Stimulated activated CD8-positive, alpha-beta memory T cell treated with anti-CD3 and anti-CD28 coated beads, Interleukin-2, amount 100 ng/mL, for 1 hour (primary cell): ENCODE measurements at places on chromosomes 5 and 9.

DNA sequence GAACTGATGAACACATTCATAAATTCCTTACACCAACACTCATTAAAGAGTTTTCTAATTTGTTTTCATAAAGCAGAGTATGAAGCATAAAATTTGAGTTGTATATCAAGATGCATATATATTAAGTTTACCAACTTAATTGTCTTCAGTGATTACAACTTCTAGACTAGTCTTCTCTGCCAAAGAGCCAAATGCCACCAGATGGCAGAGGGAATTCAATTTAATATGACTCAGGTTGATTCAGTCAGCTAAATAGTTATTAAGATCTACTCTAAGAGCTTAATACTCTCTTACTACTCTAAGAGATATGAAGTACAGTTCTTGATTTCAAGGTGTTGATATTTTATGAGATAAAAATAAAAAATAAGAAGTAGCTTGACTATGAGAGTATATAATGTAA, 53.4 kb downstream of the CDH10 start:
- DNase-seq = no peak

- no peak for DNase-seq
Observed at GRCh38 chr9:73135394-73135793, 16.3 kb upstream of the ANXA1 start.

- DNase-seq = no peak
Observed at GRCh38 chr5:163943546-163943945, 438.1 kb downstream of the MAT2B start.

GRCh38 chr5:54215233-54215736, 95.1 kb downstream of the ARL15 start:
- no peak for DNase-seq

GRCh38 chr5:139243425-139243970, 45.3 kb upstream of the SIL1 start:
- no peak for DNase-seq

DNA sequence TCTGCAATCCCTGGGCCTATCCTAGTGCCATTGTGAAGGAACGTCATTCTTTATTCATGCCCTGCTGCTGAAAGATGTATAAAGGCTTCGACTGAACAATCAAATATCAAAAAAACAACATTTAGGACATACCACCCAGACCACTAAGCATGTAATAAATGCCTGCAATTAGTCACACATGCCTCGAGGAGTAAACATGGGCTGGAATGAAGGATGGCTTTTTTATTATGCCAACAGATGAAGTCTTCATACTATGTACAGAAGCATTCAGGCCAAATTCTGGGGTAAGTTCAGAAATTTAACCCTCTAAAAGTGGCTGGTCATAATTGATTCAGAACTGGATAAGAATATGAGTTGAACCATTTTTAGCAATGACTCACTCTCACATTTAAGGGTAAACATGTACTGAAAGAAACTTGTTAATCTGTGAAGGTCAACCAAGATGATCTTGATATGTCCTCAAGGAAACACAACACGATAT, 38.1 kb downstream of the FAM240B start:
- no peak for DNase-seq

- no peak for DNase-seq
Observed at GRCh38 chr5:39428640-39429039, 3.9 kb upstream of the DAB2 start.

GRCh38 chr5:157747766-157748700, 4.5 kb downstream of the LSM11 start:
- no peak for DNase-seq

GRCh38 chr5:129717751-129718310, 30.1 kb upstream of the MINAR2 start:
- DNase-seq = no peak

DNA sequence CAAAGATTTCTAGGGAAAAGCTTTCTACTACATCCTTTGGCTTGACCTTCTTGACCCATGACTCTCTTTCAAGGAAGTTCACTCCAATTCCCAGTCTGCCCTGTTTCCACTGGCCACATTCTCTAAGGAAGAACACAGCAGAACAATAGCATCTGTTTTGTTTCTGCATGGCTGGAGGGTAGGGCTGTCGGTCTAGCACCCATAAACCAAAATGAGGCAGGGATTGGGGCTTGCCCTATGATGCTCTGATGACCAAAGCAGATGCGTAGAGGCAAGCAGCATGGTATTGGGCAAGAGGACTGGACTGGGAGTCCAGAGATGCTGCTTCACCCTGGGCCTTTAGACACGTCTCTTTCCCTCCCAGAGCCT, 24.1 kb downstream of the GOLGA2 start:
- no peak for DNase-seq

- DNase-seq = no peak
Observed at GRCh38 chr5:141486091-141486490, 1.3 kb downstream of the PCDHGC4 start.

DNA sequence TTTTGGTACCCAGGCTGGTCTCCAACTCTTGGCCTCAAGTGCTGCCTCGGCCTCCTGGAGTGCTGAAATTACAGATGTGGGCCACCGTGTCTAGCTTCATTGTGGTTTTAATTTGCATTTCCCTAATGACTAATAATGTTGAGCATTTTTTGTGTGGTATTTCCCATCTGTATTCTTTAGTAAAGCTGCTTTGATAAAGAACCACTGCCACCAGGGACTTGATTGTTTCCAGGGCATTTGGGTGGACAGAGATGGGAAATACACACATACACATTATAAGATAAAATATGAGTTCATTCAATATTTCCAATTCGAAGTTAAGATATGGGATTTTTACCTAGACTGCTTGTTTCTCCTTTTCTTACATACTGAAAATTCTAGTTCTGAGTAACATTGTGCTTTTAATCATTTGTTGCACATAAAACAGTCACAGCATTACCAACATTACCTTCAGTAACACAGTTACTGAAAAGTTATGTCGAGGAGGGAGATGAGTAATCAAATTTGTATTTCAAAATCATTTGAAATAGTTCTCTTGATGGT, 28.9 kb downstream of the HABP4 start:
- DNase-seq = no peak

DNA sequence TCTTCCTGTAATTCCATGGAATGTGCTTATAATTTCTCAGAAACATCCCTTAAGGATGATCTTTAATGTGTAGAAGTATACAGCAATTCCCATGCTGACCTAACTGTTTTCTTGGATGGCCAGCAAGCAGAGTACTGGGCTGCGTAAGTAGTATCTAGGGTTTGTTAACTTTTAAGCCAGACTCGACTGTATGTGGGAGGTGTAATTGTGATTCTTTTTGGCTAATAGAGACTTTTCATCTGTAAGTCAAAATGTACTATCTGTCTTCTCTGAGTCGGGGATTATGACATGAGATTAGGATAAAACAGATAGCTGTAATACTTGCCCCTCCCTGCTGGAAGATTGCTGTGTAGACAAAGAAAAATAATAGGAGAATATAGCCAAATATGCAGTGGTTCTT, 169.3 kb downstream of the SGCD start:
- DNase-seq = no peak

DNA sequence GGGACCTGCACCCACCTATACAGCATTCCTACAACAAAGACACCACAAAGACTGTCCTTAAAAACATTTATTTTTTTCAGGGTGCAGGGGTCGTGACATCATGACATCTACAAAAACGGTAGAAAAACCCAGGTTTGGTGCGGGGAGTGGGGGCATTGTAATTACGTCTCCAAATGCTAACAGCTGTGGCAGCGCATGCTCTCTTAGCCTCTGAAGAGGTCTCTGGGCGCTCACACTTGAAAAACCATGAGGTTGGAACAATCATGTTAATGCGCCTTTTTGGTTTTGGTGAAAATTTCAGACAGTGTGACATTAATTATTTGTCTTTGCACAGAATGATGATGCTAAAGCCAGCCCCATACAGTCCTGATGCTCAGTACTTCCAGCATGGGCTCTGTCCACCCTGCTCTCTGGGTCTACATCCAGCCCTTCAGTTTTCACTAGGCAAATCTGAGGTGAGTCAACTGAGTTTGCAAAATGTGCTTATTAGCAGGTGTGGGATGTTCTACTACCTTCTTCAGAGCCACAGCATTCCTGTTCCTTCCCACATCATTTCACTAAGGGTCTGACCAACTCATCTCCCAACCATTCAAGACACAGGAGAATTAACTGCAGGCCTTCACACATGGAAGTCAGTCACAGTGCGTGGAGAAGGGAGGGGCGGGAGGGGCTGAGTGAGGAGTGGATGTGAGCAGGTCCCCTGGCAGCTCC, 14.1 kb downstream of the ALDH1B1 start:
- no peak for DNase-seq

GRCh38 chr5:124056991-124057723, 545.2 kb downstream of the CSNK1G3 start:
- DNase-seq = no peak

DNA sequence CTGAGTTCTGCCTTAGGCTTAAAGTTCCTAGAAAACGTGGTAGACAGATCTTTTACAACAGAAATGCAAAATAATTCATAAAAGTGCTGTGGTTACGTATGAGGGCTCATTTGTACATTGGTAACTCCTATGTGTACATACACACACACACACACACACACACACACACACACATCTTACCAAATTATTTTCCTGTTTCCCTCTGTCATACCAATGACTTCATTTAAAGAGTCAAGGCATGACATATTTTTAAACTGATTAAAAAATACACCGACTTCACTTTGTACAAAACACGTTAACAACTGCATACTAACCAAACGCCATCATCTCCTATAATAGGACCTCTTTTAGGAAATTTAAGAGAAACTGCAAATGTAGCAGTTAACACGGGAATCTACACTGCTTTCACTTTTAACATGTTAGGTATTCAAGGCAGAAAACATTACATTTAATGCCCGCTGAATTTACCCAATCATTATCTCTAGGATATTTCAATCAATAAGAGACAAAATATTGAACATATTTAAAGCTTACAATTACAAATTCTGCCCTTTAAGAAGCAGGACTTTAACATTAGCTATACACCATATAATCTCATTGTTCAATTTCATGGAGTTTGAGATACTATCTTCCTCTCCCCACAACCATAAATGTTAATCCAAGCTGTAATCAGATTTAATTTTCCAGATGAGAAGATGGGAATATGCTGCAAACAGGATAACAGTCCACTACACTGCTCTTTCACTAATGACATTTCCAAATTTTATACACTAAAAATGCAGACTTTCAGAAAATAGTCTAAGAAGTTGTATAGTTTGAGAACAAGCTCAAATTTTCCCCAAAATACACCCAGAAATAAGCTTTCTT, 133.1 kb downstream of the DENND1A start:
- DNase-seq = no peak

DNA sequence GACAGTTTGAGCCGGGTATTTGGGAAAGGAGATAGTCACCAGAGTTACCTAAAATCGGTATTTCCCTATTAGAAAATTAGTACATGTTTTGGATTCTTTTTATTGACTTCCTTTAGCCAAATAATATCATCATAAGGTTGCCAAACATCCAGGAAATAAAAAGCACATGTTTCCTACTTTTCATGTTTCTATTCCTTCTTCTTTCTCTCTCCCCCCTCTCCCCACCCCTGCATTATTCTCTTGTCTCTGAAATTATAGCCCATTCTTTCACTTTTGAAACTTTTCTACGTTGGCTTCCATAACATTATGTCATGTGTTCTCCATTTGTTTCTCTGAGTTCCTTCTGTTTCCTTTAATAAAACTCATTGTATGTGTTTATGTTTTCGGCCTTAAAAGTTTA, 161.9 kb downstream of the ALDH1A1 start:
- DNase-seq = no peak

DNA sequence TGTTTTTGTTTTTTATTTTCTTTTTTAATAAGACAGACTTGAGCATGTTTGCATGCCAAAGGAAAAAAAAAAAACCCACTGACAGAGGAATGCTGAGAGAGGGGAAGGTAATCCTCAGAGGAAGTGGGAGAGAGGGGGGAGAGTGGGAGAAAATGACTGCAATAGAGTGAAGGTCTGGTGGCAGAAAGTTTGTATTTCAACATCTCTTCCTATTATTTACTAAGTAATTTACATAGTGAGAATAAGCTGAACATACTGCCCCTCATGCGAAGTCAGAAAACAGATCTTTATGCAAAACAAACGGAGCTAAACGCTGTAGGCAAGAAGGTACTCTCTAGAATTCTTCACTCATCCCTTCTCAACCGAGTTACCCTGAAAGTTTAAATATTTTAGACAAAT, 45.0 kb downstream of the ELL2 start:
- no peak for DNase-seq

DNA sequence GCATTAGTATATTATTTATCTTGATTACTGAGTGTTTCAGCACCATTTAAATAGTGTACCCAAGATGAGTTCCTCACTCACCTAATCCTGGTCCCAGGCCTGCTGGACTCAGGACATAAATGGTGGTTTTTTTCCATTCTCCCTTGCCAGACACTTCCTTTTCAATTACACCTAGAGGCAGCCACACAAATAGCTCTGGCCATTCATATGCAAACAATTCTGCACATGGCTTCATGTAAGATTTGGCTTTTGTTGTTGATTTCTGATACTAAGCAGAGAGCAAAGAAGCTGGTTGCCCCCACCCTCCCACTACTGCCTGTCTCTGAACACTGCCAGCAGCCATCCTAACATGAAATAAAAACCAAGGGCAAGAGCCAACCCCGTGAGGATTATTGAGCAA, 180.4 kb downstream of the SEMA5A start:
- no peak for DNase-seq

DNA sequence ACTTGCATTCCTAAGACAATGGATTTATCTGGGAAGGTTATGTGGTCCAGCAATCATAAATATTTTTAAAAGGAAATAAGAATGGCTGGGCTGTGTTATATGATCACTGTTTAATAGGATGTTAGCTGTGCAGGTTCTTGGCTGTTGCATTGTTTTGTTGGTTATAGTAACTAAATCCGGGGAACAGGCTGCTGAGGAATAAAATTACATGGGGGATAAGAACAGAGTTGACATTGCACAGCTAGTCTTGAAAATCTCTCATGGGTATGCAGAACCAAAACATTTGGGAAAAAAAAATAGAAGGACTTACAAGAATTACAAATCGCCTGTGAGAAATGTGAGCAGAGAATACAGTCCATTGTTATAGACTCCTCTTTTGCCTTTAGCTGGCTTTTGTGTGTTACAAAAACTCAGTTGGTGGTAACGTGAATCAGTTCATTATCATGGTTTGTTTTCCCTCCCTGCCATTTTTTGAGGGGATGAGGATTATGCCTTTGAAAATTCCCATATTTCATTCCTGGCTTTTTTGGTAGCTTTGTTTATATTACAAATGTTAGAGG, 375.3 kb upstream of the DAB2 start:
- no peak for DNase-seq

GRCh38 chr5:74092766-74093165, 466.8 kb downstream of the ARHGEF28 start:
- no peak for DNase-seq
